ENCODE measurements at places on chromosomes 2 and 18. TPM values are rescaled to one million over a fixed set of nuclear protein-coding genes. Genes with fewer than 3 reads are reported as not detected.

- no peak for DNase-seq
Observed at GRCh38 chr2:21011876-21012556, 31.9 kb downstream of the APOB start.

GRCh38 chr2:188220535-188220934 is 71.1 kb upstream of the GULP1 start:
- DNase-seq: no peak

DNA sequence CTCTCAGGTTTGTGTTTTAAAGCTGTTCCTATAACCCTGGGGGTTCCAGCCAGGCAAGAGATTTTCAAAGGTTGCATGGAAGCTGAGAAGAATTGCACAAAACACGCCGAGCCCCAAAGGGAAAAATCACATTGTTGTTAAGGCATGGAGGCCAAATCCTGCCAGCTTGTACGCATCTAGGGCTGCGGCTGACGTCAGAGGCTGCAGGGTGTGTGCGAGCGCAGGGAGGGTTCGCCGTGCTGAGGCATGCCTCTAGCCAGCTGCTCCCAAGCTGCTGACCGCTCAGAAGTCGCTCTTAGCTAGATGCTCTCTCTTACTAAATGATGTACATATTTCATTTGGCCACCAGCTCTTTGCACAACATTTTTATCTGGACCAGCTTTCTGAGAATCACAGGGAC is 191.8 kb downstream of the LPIN1 start:
- no peak for DNase-seq

DNA sequence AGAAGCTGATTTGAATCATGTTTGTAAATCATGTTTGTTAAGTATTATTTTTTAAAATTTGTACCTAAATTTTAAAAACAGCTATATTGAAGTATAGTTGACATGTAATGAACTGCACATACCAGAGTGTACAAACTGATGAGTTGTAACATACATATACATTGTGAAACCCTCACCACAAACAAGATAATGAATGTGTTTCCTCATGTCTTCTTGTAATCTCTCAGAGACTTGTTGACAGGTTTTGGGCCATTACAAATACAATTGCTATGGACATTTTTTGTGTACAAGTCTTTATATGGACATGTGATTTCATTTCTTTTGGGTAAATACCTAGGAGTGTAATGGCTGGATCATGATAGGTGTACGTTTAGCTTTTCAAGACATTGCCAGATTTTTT is 21.5 kb downstream of the WDR43 start:
- no peak for DNase-seq

DNA sequence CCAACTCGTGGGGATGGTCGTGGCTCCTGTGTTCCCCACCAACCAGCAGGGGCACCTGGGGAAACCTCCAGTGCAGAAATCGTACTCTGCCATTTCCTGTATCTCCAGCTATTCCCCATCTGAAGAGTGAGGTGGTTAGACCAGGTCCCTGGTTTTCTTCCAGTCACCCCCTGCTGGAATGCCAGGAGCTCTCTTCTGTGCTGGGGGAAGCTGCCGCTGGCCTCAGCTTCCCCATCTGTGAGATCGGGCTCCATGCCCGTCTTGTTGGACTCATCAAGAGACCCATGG is 119.7 kb downstream of the INHBB start:
- no peak for DNase-seq

GRCh38 chr18:34611904-34612303 is 98.2 kb upstream of the DTNA start:
- no peak for DNase-seq

DNA sequence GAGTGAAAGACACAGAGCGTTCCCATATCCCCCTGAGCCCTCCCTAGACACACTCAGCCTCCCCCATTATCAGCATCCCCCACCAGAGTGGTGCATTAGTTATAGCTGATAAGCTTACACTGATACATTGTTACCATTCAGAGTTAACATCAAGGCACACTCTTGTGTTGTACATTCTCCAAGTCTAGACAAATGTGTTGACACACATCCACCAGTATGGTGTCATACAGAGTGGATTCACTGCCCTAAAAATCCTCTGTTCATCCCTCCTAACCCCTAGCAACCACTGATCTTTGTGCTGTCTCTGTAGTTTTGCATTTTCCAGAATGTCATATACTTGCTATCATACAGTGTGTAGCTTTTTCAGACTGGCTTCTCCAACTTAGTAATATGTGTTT is 78.0 kb upstream of the RPL31 start:
- DNase-seq: no peak

- no peak for DNase-seq
Observed at GRCh38 chr2:190235101-190235500, 84.5 kb downstream of the HIBCH start.

GRCh38 chr2:80147690-80148089 is 156.9 kb downstream of the LRRTM1 start:
- no peak for DNase-seq

DNA sequence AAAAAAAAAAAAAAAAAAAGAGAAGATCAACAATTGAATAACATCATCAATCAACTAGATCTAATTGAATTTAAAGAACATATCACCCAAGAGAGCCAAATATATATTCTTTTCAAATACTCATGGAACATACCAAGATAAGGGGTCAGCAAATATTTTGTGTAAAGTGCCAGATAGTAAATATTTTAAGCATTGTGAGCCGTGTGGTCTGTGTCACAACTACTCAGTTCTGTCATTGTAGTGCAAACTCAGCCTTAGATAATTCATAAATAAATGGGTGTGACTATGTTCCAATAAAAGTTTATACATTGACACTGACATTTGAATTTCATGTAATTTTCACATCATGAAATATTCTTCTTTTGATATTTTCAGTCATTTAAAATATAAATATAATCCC is 45.9 kb downstream of the OTX1 start:
- no peak for DNase-seq

GRCh38 chr2:11777066-11777782 is 30.8 kb downstream of the LPIN1 start:
- DNase-seq: no peak

DNA sequence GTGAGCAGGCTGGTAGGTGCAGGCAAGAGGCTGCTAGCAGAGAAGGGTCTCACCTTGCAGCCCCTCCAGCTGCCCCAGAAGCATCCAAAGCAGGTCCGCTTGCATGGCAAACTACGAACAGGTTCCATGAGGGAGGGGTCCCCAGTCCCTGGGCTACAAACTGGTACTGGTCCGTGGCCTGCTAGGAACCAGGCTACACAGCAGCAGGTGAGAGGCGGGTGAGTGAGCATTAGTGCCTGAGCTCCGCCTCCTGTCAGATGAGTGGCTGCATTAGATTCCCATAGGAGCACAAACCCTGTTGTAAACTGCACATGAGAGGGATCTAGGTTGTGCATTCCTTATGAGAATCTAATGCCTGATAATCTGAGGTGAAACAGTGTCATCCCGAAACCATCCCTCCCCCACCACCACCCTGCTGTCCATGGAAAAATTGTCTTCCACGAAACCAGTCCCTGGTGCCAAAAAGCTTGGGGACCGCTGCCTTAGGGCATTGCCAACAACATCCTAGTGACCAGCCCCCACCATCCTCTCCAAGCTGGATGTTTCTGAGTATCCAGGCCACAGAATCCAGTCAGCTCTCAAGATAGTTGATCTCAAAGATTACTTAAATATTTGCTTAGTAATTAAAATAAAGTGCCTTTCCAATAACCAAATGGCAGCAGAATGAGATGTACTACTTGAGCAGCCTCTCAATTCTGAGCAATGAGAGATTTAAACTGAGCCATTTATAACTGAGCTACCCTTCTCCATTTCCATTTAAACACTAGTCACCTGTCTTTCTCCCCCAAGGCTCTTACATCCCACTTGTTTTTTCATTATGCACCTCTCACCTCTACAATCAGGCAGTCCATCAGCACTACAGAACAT is 32.4 kb downstream of the LRP2 start:
- DNase-seq: no peak

- DNase-seq: no peak
Observed at GRCh38 chr2:84999553-84999955, 28.6 kb downstream of the KCMF1 start.

GRCh38 chr18:71168557-71169145 is 879.8 kb downstream of the SOCS6 start:
- no peak for DNase-seq

DNA sequence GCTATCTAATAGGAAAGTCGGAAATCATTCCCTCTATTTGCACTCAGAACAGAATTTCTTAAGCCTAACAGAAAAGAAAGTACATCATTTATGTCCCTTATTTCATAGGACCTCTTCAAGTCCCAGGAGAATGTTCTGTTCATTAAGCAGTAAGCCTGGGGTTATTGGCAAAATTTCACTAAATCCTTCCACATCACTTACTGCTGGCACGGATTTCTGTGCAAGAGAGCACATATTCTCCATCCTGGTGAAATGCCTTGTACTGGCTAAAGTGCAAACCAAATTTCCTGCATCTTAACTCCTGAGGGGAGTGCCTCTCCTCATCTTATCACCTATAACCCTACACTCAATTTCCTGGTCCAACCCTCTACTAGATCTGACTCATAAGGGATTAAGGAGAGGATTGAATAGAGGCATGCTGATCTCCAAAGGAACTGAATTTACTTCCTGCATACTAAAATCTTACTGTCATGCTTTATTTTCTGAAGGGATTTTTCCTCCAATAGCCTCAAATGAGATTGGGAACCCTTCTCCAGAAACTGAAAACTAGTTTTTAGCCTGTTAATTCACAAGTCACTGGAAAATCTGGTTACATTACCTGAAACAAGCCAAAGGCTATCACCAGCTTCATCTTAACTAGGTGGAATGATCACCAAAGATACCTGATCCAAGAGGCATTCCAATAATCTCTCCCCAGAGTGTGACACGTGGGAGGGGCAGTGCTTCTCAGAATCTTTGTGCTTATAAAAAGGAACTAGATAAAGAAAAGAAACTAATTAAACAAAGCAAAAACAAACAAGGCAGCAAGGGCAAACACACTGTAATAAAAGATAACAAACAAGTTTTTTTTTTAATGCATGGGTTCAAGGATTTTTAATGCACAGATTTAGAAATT is 311.1 kb downstream of the NR4A2 start:
- DNase-seq: no peak

- DNase-seq: no peak
Observed at GRCh38 chr18:9488538-9488937, 13.2 kb downstream of the RALBP1 start.

DNA sequence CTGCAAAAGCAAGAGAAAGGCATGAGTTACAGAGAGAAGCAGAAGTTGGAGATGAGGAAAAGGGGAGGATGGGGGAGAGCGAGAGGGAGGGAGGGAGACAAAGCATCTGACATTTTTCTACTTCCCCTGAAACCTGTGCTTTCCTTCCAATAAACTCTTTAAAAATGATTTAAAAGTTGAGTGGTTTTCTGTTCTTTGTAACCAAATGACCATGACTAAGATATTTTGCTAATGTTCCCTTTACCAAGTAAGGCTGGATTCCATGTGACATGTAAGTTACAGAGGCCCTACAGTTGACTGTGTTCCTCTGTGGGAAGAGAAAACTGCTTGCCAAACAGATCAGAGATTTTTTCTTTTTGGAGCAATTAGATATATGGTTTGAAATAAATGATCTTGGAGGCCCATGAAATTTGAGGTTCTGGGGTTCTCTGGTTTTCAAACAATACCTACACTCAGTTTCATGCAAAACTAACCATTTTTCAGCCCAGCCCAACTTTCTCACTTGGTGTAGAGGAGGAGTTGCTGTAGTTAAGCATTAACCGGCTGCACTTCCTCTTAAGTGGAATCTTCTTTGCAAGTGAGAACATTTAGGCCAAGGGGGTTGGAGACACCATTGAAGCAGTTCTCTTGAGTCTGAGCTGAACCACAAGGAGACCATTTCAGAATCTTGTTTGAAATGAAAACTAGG is 34.5 kb downstream of the INSIG2 start:
- DNase-seq: no peak

DNA sequence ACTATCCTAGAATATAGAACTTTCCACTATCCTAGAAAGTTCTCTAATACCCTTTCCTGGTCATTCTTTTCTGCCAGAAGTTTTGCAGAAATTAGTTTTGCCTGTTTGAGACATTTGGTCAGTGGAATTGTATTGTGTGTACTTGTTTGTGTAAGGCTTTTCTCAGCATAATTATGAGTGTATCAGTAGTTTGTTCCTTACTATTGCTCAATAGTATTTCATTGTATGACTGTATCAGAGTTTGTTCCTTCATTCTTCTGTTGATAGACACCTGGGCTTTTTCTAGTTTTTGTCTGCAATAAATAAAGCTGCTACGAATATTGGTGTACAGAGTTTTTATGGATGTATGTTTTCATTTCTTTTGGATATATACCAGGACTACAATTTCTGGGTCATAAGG is 27.2 kb downstream of the CCDC138 start:
- DNase-seq: no peak

DNA sequence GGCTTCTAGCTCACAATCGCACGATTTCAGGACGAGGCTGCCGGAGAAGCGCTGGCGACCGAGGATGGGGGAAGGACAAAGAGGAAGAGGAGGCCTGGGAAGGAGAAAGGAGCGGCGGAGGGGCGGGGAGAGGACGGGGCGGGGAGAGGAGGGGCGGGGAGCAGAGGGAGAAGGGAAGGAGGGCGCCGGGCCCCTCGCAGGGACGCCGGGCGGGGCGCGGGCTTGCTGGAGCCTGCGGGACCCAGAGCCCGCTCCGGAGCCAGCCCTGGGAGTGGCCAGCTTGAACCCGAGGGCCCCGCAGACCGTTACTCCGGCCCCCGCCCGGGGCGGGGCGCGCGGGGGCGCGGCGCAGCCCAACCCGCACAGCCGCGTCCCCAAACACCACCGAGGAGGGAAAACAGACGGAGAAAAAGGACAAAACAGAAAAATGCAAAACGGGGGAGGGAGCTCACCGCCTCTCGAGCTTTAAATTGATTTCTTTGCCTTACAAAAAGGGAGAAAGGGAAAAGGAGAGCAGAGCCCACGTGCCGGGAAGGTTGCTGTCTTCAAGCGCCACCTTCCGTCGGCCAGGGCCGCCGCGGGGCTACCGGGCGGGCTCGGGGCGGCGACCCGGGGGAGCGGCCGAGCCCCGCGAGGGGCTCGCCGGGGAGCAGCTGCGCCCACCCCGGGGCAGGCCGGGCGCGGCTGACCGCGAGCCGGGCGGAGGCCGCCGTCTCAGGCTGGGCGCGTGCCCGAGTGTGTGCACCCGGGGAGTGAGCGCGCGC is 781 bp upstream of the SOX11 start:
- DNase-seq: peak; percentile 72

The CFAP221 gene
- 0.09 TPM for polyA plus RNA-seq

The FBXO41 gene
- 1.0 TPM for polyA plus RNA-seq

The IL36RN gene
- polyA plus RNA-seq: not detected

The G6PC2 gene
- polyA plus RNA-seq: not detected

The D2HGDH gene
- 25.9 TPM for polyA plus RNA-seq

The INSIG2 gene
- 13.7 TPM for polyA plus RNA-seq

The KATNAL2 gene
- polyA plus RNA-seq: 1.8 TPM

The MROH2A gene
- polyA plus RNA-seq: 7.3 TPM

The DNAJC5G gene
- not detected for polyA plus RNA-seq

The CNDP2 gene
- 72.3 TPM for polyA plus RNA-seq

The DAW1 gene
- not detected for polyA plus RNA-seq
